Hippocampal formation (tissue), 2 donors: ENCODE measurements at places on chromosomes 12 and 14.

GRCh38 chr12:9387450-9387849, 179.3 kb upstream of the PZP start:
- no peak for DNase-seq

- DNase-seq: no peak
Measured at GRCh38 chr14:72738161-72738611, 155.7 kb downstream of the DPF3 start.

DNA sequence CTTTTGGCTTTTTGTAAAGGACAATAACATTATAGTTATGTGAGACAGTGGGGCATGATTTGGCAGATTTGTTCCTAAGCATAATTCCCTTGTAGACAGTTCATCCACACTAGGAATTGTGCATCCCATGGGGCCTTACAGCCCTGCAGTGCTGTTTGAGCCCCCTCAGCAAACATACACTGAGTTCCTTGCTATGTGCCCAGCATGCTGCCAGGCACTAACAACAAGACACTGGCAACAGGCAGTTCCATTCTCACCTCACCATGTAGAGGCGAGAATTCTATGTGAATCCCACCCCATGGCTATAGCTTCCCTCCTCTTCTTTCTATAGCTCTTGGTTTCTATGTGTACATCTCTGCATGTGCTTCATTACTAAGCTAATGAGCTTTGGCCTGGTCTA, 1.9 kb downstream of the THTPA start:
- DNase-seq: no peak

DNA sequence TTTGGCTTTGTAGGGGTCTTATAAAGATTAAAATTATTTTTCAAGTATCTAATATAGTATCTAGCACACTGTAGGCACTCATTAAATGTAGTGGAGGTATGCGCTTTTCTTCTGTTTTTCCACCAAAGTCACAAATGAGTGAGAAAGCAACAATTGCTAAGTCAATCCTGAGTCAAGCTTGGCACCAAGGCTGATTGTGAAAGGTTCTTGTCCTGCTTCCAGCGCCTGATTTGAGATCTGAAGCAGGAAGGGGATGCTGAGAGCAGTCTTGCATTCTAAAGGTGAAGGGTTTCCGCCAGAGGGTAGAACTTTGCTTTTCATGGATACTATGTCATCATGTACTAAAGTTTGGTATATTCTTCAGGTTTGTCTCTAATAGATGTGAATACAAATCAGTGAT, 64.9 kb upstream of the DAAM1 start:
- DNase-seq: no peak

GRCh38 chr12:116385486-116386217, 108.2 kb upstream of the MED13L start:
- DNase-seq: no peak

DNA sequence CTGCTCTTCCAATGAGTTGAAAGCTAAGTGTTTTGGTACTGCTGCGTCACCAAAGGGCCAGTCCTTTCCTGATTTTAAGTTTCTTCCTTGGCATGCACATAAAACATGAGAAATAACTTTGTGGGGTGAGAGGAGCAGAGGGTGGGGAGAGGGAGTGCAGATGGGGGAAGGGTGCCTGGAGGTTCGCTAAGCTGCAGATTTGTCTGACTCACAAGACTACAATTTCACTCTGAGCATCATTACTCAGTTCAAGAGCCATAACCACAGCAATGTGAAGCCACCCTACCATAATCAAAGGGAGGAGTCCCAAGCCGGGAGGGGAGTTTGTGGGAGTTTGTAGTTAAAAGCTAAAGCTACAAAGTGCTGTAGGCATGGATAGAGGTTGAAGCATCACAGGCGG, 136.1 kb downstream of the ANO2 start:
- DNase-seq: no peak

- no peak for DNase-seq
Measured at GRCh38 chr14:75591331-75591946, 13.0 kb downstream of the FLVCR2 start.

DNA sequence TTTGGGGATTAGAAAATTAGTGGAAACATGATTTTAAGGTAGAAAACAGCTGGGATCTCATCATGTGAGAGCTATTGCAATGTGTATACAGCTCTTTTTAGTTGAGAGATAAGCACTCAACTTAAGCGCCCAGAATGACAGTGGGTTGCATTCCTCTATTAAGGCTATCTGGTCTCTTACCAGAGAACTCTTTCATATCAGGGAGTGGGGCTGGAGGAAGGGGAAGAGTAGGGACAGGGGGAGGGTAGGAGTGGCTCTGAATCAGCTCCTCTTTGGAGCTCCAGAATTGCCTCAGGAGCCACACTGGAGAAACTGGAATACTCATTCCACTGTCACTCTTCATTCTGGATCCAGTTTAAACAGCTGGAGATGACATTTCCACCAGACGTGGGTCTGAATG, 9.2 kb upstream of the PLEKHG3 start:
- DNase-seq: no peak

DNA sequence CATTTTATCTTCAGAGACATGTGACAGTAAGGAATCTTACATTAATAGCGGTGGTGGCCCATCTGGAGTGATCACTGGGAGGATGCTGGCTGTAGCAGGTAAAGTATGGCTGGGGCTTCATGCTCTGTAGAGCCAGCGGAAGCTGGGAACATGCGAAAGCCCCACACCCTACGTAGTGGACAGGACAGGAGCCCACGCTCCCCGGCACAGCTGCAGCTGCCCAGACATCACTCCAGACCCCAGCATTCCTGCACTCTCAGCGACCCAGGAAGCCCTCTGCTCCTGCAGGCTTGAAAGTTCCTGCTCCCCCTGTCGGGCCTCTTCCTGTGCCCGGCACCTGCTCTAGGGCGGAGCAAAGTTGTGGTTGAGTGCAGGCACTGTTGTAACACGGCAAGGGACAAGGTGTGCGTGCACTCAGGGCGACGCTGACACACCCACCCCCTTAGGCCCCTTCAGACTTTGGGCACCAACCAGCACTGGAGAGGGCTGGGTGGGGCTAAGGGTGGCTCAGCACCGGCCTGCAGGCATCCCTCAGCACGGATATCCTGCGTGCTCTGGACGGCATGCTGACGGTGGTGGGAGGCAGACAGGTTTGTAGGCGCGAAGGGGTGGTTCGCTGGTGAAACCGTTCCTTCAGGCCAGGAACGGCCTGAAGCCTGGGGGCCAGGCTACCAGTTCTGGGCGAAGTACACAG, 568.3 kb downstream of the FSCB start:
- no peak for DNase-seq

DNA sequence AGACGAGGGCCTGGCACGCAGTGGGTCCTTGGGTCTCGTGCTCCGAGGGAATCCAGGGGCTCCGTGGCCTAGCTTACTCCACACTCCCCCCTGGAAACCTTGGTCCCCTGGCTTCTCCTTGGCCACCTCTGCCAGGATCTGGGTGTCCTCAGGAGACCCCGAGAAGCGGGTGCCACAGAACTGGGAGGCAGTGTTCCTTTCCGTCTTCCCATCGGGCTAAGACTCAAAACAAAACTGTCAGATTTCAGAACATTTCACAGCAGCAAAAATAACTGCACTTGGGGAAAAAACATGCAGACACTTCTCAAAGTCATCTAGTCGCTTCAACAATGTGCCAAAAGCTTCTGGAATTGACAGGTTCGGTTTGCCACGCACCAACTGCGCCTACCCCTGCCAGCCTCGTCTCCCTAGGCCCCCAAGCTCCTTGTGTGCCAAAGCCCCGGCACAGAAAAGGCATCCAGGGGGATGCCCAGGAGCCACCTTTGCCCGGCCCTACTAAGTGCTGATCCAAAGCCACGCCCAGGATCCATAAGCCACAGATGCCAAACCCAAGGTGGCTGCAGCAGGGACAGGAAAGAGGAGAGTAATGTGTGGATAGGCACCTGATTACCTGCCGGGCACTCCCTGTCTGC, 58.4 kb upstream of the DIO3 start:
- DNase-seq: no peak

DNA sequence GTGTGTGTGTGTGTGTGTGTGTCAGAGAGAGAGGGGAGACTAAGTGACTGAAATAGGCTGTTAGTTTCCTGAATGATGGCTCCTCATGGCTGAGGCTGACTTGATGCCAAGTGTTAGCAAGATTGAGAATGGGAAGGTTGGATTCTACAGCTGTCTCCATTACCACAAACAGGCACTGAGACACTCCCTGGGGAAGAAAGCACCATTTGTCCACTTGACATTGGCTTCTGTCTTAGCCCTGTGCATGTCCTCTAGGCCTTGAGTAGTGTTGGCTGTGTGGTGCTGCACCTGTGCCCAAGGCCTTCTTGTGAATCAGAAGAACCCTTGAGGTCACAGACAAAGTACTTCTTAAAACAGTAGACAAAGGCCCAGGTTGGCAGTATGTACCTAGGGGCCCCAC, 15.6 kb downstream of the ERG28 start:
- DNase-seq: no peak

GRCh38 chr12:11686120-11686519, 36.6 kb downstream of the ETV6 start:
- DNase-seq: no peak

- no peak for DNase-seq
Measured at GRCh38 chr14:86575141-86575540, 1045.2 kb downstream of the FLRT2 start.

DNA sequence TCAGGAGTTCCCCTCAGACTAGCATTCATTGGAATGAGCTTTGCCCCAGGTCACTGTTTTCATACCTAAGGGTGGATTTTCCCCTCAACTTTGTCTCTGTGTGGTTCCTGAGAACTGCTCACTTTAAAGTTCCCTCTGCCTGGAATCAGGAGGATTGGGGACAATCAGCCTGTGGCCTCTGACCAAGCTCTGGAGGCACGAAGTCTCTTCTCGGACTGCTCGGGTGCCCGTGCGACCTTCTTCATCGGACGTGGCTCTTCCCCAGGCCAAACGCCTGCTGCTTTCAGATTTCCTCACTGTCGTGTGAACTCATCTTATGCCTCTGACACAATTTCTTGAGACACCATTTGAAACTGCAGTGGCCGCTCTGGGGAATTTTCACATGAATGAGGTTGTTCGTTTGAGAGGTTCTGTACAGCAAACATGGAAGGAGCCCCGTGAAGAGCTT, 153.7 kb upstream of the PZP start:
- DNase-seq: no peak

DNA sequence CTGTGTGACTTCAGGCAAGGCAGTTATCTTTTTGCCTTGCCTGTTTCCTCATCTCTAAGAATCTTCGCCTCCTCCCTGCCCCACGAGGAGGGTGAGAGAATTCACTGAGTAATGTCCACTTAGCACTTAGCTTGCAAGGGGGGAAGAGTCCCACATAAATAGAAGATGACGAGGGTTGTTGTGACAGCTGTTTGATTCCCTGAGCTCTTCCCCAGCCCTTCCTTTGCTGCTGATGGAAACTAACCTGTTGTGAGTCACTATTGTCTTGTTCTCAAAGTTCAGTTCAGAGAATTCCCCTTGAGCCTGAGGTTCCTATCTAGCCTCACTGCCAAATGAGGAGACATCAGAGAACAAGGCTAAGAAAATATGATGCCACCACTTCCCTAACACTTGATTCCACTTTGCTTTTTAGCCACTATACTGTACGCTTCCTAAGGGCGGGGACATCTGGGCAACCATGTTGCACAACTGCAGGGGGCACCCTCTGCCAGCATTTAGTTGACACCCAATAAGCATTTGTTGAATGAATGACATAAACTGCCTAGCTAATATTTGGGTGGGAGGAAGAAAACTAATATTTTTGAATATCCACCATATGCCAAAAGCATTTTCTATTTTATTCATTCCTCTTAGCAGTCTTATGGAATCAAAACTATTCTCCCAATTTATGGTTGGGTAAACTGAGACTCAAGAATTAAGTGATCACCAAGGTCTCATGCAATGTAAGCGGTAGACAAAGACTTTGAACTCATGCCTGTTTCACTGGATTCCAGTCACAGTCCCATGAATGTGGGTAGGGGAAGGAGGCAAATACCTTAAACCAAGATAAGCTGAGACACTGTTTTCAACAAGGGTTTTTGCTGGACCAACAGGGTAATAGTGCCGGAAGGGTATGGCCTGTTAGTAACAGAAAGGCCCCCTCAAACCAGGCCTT, 77.6 kb downstream of the ZFP36L1 start:
- no peak for DNase-seq

- DNase-seq: no peak
Measured at GRCh38 chr12:87671757-87672156, 357.4 kb downstream of the C12orf50 start.

GRCh38 chr12:3551386-3551785, 60.4 kb downstream of the PRMT8 start:
- DNase-seq: no peak

GRCh38 chr14:23207146-23207540, 23.7 kb upstream of the SLC7A8 start:
- no peak for DNase-seq

DNA sequence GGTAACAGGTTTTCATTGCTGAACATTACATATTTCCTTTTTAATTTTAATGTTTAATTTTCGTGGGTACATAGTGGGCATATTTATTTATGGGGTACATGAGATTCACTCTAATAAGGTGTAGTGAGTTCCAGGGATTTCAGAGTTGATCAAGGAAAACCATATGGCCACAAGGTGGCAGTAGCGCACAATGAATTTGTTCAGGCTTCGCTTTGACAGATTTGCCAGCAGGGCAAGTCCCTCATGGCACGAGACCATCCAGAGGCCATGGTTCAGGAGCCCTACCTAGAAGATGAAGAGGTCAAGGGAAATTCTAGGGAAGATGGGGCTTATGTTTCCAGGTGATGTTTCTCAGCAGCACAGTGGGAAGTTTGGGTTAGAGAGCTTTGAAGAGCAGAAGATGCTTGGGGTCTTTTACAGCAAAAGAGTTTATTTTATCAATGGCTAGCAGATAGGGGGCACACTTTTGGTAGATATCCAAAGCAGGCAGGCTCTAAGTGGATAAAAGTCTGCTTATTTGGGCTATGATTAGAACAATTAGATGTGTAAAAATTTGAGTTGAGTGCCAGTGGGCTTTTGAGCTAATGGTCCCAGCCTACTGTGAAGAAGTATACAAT, 1004.4 kb downstream of the AACS start:
- no peak for DNase-seq

DNA sequence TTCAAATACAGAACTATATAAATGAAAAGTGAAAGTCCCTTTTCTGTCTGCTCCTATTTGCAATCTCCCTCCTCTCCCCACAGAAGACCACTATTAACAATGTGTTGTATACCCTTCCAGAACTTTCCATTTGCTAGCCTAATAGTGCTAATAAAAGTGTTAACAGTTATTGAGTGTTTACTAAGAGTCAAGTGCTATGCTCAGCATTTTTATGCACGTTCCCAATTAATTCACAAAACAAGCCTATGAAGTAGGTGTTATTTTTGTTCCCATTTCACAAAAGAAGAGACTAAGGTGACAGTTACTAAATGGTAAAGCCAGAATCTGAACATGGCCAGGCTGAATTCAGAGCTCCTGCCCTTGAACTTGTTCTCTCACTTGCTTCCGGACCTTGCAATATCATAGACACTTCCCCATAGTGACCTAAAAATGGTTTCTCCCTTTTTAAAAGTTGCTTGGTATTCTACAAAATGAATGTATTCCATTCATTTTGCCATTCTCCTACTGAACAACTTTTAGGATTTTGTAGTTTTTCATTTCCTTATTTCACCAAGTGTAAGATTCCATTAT, 1.6 kb upstream of the PRKAB1 start:
- no peak for DNase-seq
